ENCODE measurements at places on chromosomes 6 and 20.

GRCh38 chr6:111661541-111662061 is 55.9 kb upstream of the TRAF3IP2 start:
- DNase-seq = no peak

DNA sequence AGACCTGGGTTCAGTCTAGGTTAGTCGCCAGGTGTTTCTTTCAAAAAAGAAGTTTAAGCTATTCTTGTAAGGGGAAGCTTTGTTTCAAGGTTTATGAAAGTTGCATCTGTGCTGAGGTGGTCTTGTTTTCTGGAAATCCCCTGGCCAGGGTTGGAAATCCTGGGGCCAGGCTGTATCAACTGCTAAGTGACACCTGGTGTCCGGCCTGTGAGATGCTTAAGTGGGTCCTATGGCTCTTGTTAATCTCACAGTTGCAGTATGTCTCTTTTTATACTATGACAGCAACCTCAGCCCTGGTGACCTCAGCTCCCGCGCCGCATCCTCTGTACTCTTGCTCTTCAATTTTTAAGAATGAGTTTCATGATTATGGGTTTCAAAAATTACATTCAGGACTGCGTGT is 72.0 kb downstream of the CHMP4B start:
- no peak for DNase-seq

- DNase-seq = no peak
Measured at GRCh38 chr6:159104931-159105330, 60.1 kb upstream of the TAGAP start.

DNA sequence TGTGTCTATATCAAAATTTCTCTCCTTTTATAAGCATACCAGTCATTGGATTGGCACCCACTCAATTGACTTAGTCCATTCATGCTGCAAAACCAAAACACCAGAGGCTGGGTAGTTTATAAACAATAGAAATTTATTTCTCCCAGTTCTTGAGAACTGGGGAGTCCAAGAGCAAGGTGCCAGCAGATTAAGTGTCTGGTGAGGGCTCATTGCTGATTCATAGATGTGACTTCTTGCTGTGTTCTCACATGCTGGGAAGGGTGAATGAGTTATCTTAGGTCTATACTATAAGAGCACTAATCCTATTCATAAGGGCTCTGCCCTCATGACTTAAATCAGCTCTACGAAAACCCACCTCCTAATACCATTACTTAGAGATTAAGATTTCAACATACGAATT is 501.4 kb downstream of the EPM2A start:
- DNase-seq = no peak

GRCh38 chr6:160088069-160088783 is 33.4 kb upstream of the SLC22A1 start:
- DNase-seq = no peak
